ENCODE measurements at places on chromosomes 13 and 19.

- DNase-seq, result no peak
Measured at GRCh38 chr13:53135301-53135700, 106.7 kb downstream of the OLFM4 start.

- DNase-seq, result no peak
Measured at GRCh38 chr13:82878536-82878935, 1003.7 kb downstream of the SLITRK1 start.

- no peak for DNase-seq
Measured at GRCh38 chr13:23852351-23852750, 36.8 kb downstream of the MIPEP start.

DNA sequence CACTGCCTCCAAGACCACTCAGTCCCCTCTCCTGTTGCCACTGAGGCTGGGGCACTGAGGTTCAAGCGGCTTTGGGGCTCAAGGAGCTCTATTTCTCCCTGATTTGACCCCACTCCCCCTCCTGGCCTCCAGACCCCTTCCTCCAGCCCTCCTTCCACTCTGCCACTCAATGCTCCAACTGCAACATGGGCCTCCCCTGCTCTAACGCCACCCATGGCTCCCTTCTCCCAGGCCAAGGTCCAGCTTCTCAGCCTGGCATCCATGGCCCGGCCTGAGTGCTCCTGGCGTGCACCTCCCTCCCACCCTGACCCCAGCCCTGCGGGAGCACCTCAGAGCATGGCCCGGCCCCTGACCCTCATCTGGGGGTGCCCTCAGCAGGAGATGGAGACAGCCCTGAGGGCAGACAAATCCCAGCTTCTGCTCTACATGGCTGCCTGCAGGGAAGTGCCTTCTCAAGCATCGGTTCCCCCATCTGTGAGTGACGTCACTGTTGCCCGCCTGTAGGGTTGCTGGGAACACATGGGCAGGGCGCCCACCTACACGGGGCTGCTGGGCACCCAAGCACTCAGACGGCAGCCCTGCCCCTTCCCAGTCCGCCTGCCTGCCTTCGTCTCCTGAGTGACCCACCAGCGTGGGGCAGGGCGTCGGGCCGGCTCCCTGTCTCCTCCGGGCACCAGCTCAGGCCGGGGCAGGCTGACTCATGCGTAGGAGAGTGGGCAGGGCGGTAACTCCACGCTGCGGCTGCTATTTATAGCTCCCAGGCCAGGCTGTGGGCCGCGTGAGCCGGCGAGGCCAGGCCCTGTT is 1.6 kb upstream of the DIRAS1 start:
- DNase-seq, result peak; percentile 29

DNA sequence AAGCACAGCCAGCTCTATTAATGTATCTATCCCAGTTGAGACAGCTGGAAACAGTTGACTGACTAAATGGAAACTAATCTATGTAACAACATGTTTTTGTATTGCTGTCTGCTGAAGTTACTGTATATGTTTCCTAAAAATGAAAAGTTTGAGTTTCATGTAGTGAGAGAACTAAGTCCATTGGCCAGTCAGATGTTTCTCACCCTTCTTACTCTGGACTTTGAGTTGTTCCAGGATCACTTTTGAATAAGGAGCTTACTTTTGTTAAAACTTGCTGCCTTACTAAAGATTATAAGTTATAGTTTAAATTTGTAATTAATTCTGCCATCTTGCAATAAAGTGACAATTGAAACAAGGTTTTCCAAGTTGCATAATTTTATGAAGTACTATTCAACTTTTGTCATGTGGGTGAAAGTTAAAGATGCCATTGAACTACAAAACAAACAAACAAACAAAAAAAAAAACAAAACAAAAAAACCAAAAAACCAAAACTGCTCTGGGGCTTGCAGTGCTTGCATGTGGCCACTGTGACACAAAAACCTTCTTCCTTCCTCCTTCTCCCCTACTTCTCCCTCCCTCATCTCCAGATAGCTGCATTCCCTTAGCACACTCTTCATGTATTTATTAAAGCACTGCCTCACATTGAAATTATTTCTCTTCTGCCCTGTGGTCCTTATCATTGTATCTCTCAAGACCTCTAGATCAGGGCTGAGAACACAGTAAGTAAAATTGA is 15.3 kb downstream of the WDFY2 start:
- DNase-seq, result no peak

DNA sequence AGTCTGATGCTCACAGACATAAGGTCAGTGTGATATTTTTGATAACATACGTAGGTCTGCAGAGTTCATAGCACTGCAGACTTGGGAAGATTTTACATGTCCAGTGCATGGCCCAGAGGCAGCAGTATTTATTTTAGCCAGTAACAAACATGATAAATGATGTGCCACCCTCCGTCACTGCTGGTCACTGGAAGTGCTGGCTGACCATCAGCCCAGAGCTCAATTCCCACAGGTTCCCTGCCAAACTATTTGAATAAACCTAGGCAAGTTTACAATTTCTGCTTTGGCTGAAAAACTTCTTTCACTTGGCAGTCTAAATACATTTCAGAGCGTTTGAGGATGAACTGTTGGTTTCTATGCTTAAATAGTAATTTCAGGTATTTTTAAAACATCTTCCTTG is 135.5 kb upstream of the EDNRB start:
- DNase-seq, result no peak

DNA sequence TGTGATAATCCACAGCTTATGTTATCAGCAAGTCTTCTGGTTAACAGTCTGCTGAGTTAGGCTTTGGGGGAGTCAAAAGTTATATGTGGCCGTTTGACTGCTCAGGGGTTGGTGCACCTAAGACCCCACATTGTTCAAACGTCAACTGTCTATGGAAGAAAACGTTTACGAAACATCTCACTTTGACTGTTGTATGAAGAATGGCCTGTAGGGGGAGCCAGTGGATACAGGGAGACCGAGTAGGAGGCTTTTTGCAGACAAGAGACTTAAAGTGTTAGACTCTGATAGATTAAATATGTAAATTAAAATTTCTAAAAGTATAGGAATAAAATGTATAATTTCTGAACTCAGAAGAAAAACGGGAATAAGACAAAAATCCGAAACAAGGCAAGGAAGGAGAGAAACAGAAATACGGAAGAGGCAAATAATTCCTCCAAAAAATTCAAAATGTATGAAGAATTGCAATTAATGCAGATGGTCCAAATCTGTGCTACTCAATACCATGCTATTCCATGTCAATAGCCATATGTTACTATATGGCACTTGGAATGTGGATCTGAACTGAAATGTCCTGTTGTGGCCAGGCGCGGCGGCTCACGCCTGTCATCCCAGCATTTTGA is 37.8 kb downstream of the TNFSF14 start:
- DNase-seq, result peak; percentile 91

- no peak for DNase-seq
Measured at GRCh38 chr13:114161028-114161556, 18.0 kb upstream of the CFAP97D2 start.

DNA sequence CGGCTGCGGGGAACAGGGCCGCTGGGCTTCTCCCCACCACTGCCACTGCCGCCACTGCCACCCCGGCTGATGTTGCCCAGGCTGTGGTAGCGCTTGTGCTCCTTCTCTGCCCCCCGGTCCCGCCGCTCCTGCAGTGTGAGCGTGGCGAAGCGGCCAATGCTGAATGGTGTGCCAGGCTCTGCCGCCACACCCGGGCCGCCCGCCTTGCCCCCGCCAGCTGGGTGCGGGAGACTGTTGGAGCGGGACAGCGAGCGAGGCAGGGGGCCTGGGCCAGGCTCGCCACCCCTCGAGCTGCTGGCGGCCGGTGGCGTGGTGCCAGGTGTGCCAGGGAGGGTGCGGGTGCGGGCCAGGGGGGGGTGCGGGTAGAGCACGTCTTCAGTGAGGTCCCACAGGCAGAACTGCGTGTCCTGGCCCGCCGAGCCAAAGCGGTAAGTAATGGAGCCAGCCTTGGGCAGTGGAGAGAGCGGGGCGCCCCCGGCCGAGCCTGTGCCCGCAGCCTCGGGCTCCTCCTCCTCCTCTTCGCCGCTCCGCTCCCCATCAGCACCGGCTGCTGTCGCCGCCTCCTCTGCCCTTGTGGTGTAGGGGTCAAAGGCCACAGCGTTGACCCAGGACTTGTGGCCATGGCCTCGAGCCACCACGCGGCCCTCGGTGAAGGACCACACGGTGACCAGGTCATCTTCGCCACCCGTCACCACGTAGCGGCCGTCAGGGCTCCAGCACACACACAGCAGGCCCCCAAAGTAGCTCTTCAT is 3.7 kb upstream of the DMPK start:
- DNase-seq, result no peak

GRCh38 chr13:74201530-74201929 is 67.3 kb upstream of the KLF12 start:
- DNase-seq, result no peak

DNA sequence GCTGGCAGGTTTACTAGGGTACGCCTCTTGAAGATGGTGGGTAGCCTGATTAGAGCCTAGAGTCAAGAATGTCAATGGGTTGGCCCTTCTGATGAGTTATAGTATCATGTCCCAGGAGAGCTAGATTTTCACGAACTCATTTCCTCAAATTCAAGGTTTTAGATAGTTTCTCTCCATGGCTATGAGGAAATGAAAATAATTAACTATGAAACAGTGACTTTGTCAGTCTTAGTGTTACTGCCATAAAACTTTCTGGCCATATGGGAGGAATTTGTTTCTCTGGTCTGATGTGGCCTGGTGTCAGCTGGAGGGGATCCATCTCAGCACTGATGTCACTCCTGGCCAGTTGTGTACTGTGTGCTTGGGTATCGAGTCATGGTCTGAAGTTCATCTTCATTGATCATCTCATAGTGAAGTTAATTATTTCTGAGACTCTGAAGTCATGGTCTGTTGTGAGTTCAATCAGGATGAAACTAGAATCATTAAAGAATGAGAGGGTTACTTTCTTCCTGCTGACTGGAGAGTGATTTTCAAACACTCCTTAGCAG is 49.4 kb upstream of the TNFSF11 start:
- no peak for DNase-seq

GRCh38 chr19:38475176-38475575 is 41.7 kb downstream of the RYR1 start:
- DNase-seq, result no peak
